Smooth muscle cell of bladder (primary cell): ENCODE measurements at places on chromosomes 2 and 18. TPM values are rescaled to one million over a fixed set of nuclear protein-coding genes. Genes with fewer than 3 reads are reported as not detected.

Gene LYPD1
- 2.4 and 3.9 TPM in 2 replicates for total RNA-seq

Gene ABCB11
- not detected in 2 replicates for total RNA-seq

Gene ZNF236
- total RNA-seq, result 6.8 and 8.3 TPM in 2 replicates

Gene RAD51AP2
- total RNA-seq, result not detected in 2 replicates

Gene SLC4A5
- total RNA-seq, result under 0.01 and 0.14 TPM in 2 replicates

Gene LRRTM1
- total RNA-seq, result not detected in 2 replicates

Gene OR6B2
- not detected in 2 replicates for total RNA-seq

Gene EFEMP1
- 624 and 1,445 TPM in 2 replicates for total RNA-seq

Gene FIGN
- 0.43 and 0.65 TPM in 2 replicates for total RNA-seq

Gene STK17B
- 13.7 and 15.6 TPM in 2 replicates for total RNA-seq

Gene SH3YL1
- 33.4 and 39.3 TPM in 2 replicates for total RNA-seq

Gene CYS1
- 2.0 TPM in 2 replicates for total RNA-seq

Gene ICOS
- total RNA-seq, result not detected in 2 replicates

Gene AMER3
- total RNA-seq, result not detected in 2 replicates

Gene TUBA4A
- 7.0 and 12.0 TPM in 2 replicates for total RNA-seq

Gene SYT4
- total RNA-seq, result not detected in 2 replicates

Gene IL36A
- total RNA-seq, result not detected in 2 replicates

Gene AP1S3
- 3.4 and 5.9 TPM in 2 replicates for total RNA-seq

Gene KCNK3
- total RNA-seq, result 0.18 and 0.28 TPM in 2 replicates

Gene NEUROD1
- total RNA-seq, result not detected in 2 replicates

Gene PTPRM
- total RNA-seq, result 71.8 and 72.0 TPM in 2 replicates

Gene NT5DC4
- not detected in 2 replicates for total RNA-seq

Gene TNFRSF11A
- 0.09 and 0.14 TPM in 2 replicates for total RNA-seq

Gene SLC5A7
- total RNA-seq, result not detected in 2 replicates

Gene ANKRD36B
- total RNA-seq, result 17.8 and 20.7 TPM in 2 replicates

Gene CLEC4F
- total RNA-seq, result not detected in 2 replicates

Gene MYO1B
- 83.3 and 127 TPM in 2 replicates for total RNA-seq

Gene PUM2
- total RNA-seq, result 26.7 and 30.1 TPM in 2 replicates

Gene FBXO48
- total RNA-seq, result 0.28 TPM in 2 replicates

Gene CYRIA
- 2.8 and 3.7 TPM in 2 replicates for total RNA-seq

Gene ACOXL
- not detected in 2 replicates for total RNA-seq

Gene TMEM178A
- total RNA-seq, result 1.3 and 1.7 TPM in 2 replicates

Gene ARID5A
- total RNA-seq, result 3.7 and 4.7 TPM in 2 replicates

Gene UGT1A4
- not detected in 2 replicates for total RNA-seq

Gene CNNM4
- total RNA-seq, result 2.1 and 2.2 TPM in 2 replicates

Gene SLC23A3
- 0.57 and 2.4 TPM in 2 replicates for total RNA-seq

Gene STEAP3
- total RNA-seq, result 16.8 and 18.2 TPM in 2 replicates

Gene ZNG1B
- 42.5 and 44.0 TPM in 2 replicates for total RNA-seq

Gene CERKL
- under 0.01 TPM in 1 of 2 replicates, not detected in the other for total RNA-seq

Gene C2orf69
- 7.1 and 8.5 TPM in 2 replicates for total RNA-seq

Gene FAM228B
- 7.5 and 9.8 TPM in 2 replicates for total RNA-seq

Gene DSC2
- under 0.01 TPM in 1 of 2 replicates, not detected in the other for total RNA-seq

Gene CMPK2
- total RNA-seq, result 0.37 and 0.43 TPM in 2 replicates

Gene SERPINB13
- total RNA-seq, result not detected in 2 replicates

Gene TAF4B
- total RNA-seq, result 1.7 and 1.9 TPM in 2 replicates

Gene EFR3B
- total RNA-seq, result 0.71 and 1.4 TPM in 2 replicates

Gene HES6
- total RNA-seq, result 0.92 and 4.0 TPM in 2 replicates
